Stimulated activated CD4-positive, alpha-beta T cell treated with anti-CD3 and anti-CD28 coated beads, Interleukin-1b, Interleukin-23, amount 100 ng/mL, for 1 hour (primary cell): ENCODE measurements at places on chromosomes 6 and 20.

GRCh38 chr6:68880050-68880813 lies 245.2 kb downstream of the ADGRB3 start:
- DNase-seq = no peak

DNA sequence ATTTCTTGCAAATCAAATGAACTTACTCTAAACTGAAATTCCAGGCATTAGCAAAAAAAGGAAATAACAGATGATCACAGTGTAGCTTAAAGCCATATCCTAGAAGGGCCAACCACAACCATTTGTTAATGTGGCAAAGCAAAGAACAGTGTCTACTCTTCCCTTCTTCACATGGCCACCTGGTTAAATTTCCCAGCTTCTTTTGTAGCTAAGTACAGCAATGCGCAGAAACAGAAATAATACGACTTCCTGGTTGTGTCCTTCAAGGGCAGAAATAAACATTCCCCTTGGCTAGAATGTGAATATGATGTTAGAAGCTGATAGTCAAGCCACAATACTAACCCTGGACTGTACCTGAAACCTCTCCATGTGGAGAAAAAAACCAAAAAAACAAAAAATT lies 9.6 kb downstream of the SNX3 start:
- no peak for DNase-seq

GRCh38 chr6:137334094-137334493 lies 114.9 kb upstream of the IFNGR1 start:
- DNase-seq = no peak

DNA sequence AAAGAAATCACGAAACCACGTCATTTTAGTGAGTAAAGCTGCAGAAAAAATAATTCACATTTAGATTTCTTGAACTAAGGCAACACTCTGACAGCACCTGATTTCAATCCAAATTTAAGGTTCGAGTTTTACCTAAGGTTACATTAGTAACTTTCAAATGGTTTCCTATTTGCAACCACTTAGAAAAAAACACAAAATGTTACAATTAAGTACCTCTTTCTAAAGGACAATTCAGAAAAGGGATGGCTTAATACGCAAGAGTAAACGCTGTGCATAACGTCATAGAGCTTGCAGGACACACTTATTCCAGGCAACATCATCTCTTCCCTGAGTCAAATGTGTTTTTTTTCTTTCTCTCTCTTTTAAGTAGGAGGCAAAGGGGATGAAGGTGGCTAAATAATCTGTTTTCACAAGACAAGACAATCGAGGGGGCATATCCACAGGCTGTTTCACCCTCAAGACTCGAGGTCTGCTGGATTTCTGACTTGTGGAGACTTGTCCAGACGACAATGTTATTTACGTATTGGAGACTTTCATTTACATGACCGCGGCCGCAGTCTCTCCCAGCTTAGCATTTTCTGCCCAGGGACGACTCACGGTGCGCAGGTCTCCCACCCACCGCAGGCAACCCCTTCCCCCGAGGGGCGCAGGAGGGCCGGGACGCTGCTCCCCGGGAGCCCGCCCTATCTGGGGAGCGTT lies 86.0 kb downstream of the SESN1 start:
- DNase-seq = no peak

GRCh38 chr6:107237992-107238660 lies 122.8 kb upstream of the BEND3 start:
- DNase-seq = no peak

GRCh38 chr6:87830907-87831306 lies 128.9 kb upstream of the AKIRIN2 start:
- no peak for DNase-seq
